ENCODE measurements at places on chromosomes 3 and 15. TPM values are rescaled to one million over a fixed set of nuclear protein-coding genes. Genes with fewer than 3 reads are reported as not detected.

DNA sequence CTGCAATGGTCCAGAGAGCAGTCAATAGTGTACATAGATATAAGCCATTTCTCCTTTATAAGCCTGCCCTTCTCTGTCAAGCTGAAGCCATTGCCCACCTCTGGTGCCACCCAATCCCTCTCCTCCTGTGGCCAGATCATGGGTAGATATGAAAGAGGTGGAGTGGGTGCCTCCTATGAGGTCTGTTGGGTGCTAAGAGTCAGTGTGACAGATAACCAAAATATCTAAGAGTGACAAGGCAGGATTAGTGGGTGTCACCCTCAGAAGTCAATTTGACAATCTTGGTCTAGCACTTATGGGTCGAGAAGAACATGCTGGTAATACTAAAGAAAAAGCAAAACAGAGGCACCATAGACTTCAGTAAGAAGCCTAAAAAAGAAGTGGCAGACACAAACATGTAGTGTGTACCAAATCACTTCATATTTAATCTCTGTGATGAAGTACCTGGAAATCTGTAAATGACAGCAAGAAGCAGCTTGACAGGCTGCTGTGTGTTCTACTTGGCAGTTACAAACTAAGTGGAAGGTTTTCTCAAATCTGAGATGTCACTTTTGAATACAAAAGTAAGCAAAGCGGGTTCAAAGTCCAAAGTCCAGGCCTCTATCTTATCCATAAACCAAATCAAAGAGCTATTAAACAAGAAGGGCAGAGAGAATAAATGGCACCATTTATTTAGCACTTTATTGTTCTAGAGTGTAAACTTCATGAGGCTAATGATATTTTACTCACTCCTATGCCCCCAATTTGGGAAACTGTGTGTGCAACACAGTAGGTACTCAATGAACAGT is 118.9 kb upstream of the EOMES start:
- DNase-seq, result no peak
- no peaks in the 10 kb centered on the region for H3K4me1 ChIP-seq

GRCh38 chr3:128242818-128243601 is 89.7 kb downstream of the EEFSEC start:
- DNase-seq, result peak; percentile 13
- no peaks in the 10 kb centered on the region for H3K36me3 ChIP-seq
- H3K27ac ChIP-seq, result no peak overlapping the region
- H3K4me1 ChIP-seq, result peaks cover 5% of the 10 kb centered on the region

- DNase-seq, result no peak
- H3K36me3 ChIP-seq, result no peaks in the 10 kb centered on the region
- no peak overlapping the region for H3K27ac ChIP-seq
- no peaks in the 10 kb centered on the region for H3K4me1 ChIP-seq
- H3K27me3 ChIP-seq, result no peaks in the 10 kb centered on the region
These were observed 394.1 kb downstream of the SOX2 start for GRCh38 chr3:182105875-182106274.

The PSMD2 gene
- 435 TPM for total RNA-seq

The KLHL6 gene
- total RNA-seq, result 14.8 TPM

The ZNF197 gene
- 7.1 TPM for total RNA-seq

The TNNC1 gene
- not detected for total RNA-seq

GRCh38 chr3:16477521-16477920 is 36.0 kb downstream of the RFTN1 start:
- peak overlapping the region; percentile 13 for H3K27ac ChIP-seq
- H3K4me3 ChIP-seq, result no peak overlapping the region
- no peaks in the 10 kb centered on the region for H3K27me3 ChIP-seq

GRCh38 chr3:187352581-187353575 is 15.3 kb upstream of the RTP4 start:
- no peak for DNase-seq
- no peaks in the 10 kb centered on the region for H3K27me3 ChIP-seq
- no peak overlapping the region for H3K27ac ChIP-seq
- no peaks in the 10 kb centered on the region for H3K4me1 ChIP-seq
- H3K4me3 ChIP-seq, result no peak overlapping the region

The CDV3 gene
- total RNA-seq, result 229 TPM

The C3orf62 gene
- total RNA-seq, result 5.6 TPM

GRCh38 chr15:88792342-88793282 is 10.6 kb upstream of the ACAN start:
- no peak overlapping the region for H3K4me3 ChIP-seq
- no peaks in the 10 kb centered on the region for H3K4me1 ChIP-seq
- no peak overlapping the region for H3K27ac ChIP-seq

Data from endothelial cell of umbilical vein (primary cell).